Activated naive CD8-positive, alpha-beta T cell treated with anti-CD3 and anti-CD28 coated beads, Interleukin-2, amount 50 U/mL, for 16 hours (primary cell): ENCODE measurements at places on chromosomes 2 and 18.

DNA sequence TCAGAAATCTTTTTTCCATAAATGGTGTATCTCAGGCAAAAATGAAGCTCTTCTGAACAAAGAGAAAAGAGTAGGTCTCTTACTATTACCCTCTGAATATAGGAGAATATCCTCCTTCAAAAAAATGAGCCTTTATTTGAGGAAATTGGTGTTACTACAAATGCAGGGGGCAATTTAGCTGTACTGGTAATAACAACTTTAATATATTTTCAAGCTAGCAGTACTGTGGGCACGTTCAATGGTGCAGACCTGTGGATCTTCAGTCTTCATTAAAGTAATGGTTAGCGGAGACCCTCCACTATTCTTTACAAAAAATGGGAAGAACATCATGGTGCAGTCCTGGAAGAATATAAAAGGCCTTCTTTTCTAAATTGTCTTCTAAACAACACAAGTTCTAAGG is 661.3 kb downstream of the TMEM182 start:
- DNase-seq, result no peak

DNA sequence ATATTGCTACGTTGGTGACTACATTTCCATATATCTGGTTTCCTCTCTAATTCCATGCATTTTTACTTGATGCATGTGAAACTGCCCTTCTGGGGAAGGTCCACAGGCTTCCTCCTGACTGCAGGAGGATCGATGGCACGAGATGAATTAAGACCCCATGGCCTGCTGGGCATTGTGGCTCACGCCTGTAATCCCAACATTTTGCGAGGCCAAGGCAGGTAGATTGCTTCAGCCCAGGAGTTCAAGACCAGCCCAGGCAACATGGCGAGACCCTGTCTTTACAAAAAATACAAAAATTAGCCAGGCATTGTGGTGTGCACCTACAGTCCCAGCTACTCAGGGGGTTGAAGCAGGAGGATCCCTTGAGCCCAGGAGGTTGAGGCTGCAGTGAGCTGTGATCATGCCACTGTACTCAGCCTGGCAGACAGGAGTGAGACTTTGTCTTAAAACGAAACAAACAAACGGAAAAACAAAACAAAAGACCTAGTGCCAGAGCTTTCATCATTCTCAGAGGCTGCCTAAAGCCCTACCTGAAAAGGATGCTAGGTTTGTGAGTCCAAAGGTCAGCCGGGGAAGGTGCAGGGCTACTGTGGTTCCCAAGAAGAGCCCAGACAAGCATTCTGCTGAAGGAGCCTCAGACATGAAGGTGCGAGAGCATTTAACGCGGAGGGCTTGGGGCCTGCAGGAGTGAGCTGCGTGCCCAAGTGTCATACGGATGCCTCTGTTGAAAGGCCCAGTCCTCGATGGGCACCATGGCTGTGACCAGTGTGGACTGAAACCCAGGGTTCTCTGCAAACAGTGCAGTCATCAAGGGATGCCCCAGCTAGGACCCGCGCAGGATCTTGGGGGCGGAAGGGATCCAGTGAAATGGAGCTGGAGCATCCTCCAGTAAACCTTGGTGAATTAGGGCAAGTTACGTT is 21.6 kb downstream of the GPR55 start:
- no peak for DNase-seq

DNA sequence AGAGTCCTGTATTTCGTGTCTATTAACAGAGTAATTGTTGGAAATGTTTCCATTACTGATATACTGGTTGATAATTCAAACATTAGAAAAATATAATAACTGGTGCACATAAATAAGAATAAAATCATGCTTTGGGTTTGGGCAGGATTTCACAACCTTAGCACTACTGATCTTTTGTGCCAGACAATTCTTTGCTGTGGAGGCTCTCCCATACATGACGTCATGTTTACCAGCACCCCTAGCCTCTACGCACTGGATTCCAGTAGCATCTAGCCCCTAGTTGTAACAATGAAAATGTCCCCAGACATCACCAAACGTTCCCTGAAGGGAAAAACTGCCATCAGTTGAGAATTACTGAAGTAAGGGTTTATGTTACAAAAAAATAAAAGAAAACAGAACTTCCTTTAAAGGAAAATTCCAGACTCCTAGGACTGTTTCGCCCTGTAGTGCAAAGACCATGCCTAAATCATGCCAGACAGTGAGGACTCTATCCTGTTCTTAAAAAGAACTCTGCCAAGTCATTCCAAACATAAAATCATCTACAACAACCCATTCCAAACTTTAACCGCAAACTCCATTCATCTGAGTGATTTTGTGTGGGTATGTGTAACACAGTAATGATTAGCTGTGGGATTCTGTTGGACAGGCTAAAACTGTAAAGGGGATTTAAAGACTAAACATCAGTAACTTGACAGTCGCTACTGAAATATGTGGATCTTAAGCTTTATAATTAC is 313.4 kb upstream of the CCDC68 start:
- no peak for DNase-seq

DNA sequence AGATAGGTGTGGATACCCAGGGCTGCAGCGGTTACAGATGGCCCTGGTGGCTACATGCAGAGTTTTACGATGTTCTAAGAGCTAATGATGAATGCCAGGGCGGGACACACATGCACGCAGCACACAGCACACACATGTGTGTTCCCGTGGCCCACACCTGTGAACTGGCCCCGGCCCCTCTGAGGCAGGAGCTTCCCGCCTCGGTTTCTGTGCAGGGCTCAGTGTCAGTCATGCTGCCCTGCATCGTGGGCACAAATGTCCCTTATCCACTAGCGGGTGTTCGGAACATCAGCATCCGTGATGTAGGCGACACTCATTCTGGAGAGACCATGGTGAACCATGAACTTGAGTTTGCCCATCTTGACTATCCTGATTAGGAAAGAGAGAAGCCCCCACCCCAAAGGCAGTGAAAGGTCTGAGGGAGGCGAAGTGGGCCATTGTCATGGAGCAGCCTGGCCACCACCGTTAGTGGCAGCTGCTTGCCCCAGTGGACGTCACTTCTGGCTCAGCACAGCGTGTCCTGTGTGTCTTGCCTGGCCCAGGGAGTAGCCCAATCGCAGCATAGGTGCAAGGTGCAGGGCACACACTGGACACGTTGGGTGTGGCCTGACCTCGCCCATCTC is 43.8 kb downstream of the DCDC2C start:
- DNase-seq, result no peak

- no peak for DNase-seq
Measured at GRCh38 chr2:118914721-118915453, 27.1 kb upstream of the MARCO start.

DNA sequence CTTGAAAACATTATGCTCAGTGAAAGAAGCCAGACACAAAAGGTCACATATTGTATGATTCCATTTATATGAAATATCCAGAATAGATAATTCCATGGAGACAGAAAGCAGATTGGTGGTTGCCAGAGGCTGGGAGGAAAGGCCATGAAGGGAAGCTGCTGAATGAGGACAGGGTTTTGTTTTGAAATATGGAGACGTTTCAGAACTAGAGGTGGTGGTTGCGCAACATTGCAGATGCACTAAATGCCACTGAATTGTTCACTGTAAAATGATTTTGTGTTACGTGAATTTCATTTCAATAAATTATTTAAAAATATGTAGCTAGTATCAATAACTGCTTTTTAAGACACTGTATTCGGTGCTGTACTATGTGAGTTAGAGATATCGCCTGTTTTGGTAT is 101.7 kb upstream of the ZNF236 start:
- DNase-seq, result no peak

DNA sequence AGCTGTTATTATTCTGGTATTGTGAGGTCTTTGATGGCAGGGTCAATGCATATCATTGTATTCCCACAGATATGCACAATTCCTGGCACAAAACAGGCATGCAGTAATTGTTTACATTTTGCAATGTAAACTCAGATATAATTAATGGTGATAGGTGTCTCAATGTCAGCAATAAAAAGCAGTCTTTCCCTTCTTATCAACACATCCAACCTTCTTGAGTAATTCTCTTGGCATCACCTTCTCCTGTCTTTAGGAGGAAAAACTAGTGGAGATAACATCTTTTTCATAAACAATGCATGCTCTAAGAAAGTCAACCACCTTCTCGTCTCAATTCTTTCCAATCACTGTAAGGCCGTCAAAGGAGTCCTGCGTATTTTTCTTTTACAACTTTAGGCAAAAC is 313.3 kb upstream of the GULP1 start:
- no peak for DNase-seq

DNA sequence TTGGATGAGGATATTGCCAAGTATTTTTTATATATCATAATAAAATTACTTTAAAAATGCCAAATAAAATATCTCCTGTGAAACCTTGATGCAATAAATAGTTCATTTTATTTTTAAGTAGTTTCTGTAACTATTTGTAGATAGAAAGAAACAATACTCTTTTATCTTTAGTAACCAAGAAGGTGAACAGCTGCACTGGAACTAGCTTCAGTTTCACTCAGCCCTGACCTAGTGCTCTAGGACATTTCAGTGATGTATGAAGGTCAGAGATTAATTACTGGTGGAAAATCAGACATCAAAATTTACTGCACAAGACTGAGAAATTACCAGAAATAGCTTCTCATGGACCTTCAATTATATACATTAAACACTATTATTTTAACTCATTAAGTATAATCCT is 1305.0 kb downstream of the CNTNAP5 start:
- DNase-seq, result no peak

DNA sequence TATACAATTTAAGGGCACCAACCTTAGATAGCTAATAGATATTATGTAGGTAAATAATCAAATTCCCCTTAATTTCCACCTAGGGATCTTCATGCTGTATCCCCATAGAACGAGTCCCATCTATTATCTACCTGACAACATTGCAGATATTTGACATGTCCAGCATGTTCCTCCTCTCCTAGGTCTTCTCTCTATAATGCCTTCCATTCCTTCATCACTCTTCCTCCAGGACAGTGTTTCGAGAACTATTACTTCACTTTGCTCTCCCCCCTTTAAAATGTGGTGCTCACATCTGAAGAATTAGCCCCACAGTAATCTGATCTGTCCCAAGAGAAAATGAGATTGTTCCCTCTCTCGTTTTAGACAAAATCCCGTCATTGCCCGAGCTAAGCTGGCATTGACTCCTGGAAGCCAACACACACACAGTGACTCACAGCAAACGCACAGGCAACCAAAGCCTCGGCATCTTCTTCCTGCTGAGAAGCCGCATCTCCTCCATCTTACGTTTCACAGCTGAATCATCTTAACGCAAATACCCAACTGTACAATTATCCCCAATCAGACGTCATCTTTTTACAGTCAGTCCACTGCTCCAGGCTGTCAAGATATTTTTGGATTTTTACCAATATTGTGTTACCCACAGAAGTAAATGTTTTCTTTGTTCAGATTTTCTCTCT is 162.9 kb upstream of the AGAP1 start:
- no peak for DNase-seq

GRCh38 chr2:190932514-190932913 is 51.9 kb downstream of the GLS start:
- no peak for DNase-seq

GRCh38 chr2:138433995-138434951 is 67.3 kb upstream of the SPOPL start:
- DNase-seq, result no peak

DNA sequence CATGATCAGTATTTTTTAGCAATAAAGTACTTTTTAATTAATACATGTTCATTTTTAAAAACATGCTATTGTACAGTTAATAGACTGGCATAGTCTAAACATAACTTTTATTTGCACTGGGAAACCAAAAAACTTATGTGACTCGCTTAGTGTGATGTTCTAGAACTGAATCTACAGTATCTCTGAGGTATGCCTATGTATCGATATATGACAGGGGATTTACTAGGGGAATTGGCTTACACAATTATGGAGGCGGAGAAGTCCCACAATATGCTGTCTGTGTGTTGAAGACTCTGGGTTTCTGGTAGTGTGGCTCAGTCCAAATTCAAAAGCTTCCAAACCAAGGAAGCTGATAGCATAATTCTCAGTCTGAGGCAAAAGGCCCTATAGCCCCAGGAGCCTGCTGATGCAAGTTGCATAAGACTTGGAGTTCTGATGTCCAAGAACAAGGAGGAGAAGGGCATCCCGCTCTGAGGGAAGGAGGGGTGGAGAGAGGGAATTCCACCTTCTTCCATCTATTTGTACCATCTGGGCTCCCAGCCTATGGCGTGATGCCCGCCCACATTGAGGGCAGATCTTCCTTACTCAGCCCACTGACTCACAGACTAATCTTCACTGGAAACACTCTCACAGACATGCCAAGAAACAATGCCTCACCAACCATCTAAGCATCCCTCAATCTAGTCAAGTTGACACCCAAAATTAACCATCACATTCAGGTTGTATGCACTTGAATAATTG is 27.5 kb downstream of the ZNF638 start:
- DNase-seq, result no peak

DNA sequence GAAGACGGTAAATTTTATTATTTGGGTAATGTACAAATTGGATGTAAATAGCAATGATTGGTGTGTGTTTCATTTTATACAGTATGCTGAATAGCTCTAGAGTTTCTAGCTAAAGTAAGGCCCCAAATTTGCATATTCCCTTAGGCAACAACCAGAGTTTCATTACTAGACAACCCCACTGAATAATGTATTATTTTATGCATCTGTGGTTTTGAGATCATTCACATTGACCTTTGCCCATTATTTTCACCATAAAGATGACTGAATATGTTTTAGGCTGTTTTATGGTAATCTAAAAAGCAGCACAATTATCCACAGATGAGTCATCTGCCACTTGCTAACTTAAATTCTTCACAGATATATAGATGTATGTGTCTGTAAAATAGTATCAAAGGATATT is 44.5 kb upstream of the C2orf74 start:
- DNase-seq, result no peak

DNA sequence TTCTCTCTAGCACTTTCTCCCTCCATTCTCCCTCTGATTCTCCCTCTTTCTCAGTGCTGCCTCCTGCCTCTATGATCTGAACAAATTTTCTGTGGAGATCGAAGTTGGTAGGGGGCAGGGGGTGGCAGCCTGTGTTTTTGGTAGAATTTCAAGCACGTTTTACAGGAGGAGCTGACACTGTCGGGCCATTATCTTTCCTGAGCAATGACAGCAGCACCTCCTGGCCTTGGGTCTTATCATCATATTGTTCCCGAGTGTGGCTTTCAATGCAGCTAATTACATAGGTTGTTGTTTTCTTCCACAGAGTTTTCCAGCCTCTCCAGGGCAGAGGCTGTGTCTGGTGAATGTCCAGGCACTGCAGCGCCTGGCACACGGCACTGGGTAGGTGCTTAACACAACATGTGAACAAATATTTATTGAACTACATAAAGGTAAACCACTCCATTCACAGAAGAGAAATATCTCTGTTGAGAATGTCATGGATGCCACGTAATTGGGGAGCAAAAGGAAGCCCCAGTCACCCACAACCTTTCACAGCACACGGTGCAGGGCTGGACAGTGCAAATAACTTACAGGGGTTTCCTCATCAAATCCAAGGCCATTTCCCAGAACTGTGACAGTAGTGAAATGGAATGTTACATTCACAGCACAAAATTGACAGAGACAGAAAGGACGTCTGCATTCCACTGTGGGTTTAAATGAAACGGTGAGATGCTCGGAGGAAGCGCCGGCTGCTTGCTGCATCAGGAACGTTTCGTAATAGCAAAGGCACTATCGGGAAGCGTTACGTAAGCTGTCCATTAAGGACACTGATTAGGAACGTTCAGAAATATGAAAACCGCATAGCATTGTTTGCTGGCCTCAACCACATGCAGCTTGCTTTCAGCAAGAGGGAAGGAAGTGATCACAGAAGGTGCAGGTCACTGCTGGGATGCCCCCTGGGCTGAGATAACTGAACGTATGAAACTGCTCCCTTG is 6.5 kb upstream of the KCNG2 start:
- DNase-seq, result no peak

- DNase-seq, result no peak
Measured at GRCh38 chr2:16271231-16271896, 331.0 kb downstream of the MYCN start.

GRCh38 chr2:7201851-7202250 is 284.6 kb downstream of the RNF144A start:
- DNase-seq, result no peak
